Activated T-cell treated with anti-CD3 and anti-CD28 coated beads for 1 hour (primary cell): ENCODE measurements at places on chromosomes 1 and 21.

- no peak for DNase-seq
Measured at GRCh38 chr1:67381154-67381553, 49.0 kb downstream of the SERBP1 start.

- DNase-seq, result no peak
Measured at GRCh38 chr1:212595787-212596714, 12.5 kb upstream of the ATF3 start.

- DNase-seq, result no peak
Measured at GRCh38 chr1:1058921-1059493, 15.1 kb downstream of the RNF223 start.

DNA sequence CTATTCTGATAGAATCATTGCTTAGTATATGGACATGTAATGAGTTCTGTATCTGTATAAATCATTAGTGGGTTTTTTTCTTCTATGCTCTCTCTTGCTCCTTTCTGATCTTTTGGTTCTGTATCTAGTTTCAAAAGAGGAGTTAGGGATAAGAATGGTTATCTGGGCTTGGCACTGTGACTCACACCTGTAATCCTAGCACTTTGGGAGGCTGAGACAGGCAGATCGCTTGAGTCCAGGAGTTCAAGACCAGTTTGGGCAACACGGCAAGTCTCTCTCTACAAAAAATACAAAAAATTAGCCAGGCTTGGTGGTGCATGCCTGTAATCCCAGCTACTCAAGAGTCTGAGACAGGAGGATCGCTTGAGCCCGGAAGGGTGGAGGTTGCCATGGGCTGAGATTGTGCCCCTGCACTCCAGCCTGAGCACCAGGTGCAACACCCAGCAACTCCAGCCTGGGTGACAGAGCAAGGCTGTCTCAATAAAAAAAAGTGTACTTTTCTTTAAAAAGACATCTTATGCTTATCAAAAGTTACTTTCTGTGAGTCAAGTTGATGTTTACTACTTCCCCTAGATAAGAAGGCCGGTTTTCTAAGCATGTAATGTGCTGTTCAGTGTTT lies 27.7 kb upstream of the AXDND1 start:
- DNase-seq, result no peak

DNA sequence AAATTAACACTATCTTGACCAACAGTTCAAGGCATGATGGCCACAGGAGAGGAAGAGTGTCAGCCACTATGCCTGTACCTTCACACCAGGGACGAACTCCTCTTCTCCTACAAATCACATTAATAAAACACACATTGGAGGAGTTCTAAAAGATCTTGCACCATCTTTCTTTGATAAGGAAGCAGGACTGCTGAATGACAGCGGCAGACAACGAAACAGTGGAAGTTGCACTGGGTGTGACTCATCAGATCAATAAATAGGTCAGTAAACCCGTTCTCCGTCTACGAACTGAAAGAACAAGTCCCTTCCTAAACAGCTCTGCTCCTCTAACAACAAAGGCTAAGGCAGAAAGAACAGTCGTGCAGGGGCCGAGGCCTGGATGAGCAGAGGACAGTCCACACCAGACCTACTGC lies 23.1 kb downstream of the UBE2G2 start:
- DNase-seq, result no peak

- DNase-seq, result no peak
Measured at GRCh38 chr1:76687307-76688175, 179.7 kb upstream of the ST6GALNAC5 start.

DNA sequence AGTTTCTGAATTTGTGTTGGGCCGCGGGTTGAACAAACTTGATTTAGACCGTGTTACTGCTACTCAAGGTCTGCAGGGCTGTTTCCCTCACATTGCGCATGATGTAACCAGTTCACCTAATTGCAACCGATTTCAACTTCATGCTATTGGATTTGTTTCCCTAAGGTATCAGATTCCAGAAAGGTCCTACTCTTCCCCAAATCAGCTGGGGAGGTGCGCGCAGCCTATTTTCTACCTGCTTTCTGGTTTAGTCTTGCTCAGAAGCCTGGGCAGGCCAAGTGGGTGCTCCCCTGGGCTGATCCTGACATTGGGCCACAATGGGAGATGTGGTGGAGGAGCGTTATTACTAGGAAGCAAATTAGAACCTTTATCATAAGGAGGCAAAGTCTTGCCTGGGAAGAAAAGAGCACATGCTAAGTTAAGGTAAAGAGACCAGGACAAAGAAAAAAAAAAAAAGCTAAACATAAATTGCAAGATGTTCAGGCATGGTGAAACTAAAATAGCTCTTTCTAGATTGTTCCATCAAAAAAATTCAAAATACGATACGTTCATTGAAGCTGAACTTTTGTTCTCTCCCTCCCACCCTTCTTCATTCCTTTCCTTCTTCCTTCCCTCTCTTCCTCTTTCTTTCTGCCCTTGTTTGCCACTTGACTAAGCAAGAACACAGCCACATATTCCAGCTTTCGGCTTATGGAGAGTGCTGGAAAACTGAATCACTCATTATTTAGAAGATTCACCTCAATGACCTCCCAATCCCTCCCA lies 28.8 kb upstream of the TARBP1 start:
- no peak for DNase-seq

DNA sequence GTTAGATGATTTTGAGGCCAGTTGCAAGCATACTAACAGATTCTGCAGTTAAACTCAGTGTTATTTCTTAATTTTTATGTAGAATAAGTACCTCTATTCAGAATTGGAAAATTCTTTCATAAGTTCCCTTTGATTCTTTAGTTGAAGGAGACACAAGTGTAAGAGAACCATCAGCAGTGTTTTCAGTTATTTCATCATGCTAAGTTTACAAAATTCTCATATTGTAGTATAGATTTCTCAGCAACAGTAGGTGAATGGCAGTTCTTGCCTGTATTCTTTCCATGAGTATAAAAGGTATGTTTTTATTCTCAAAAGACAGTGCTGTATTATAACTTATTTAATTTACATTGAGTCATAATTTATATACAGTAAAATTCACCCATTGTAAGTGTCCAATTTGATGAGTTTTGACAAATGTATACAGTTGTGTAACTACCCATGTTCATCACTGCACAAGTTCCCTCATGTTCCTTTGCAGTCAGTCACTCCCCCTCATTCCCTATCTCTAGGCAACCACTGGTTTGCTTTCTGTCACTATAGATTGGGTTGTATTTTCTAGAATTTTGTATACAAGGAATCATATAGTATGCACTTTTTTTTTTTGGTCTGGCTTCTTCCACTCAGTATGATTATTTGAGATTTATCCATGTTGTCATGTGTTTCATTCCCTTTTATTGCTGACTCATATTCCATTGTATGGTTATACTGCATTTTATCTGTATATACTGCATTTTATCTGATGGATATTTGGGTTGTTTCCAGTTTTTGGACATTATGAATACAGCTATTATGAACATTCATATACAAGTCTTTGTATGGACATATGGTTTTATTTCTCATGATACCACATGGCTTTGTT lies 3.9 kb downstream of the RPS6KC1 start:
- DNase-seq, result no peak
